ENCODE measurements at places on chromosomes 11 and 22. TPM values are rescaled to one million over a fixed set of nuclear protein-coding genes. Genes with fewer than 3 reads are reported as not detected.

Gene SAA4
- not detected for total RNA-seq

GRCh38 chr11:2213384-2213842, 41.8 kb upstream of the TH start:
- peaks cover 37% of the 10 kb centered on the region for H3K4me1 ChIP-seq
- DNase-seq: no peak
- H3K4me3 ChIP-seq: peak overlapping the region; percentile 3
- peaks cover 33% of the 10 kb centered on the region for H3K27me3 ChIP-seq
- H3K27ac ChIP-seq: no peak overlapping the region

- H3K4me3 ChIP-seq: no peak overlapping the region
- H3K27ac ChIP-seq: no peak overlapping the region
- no peaks in the 10 kb centered on the region for H3K36me3 ChIP-seq
Observed at GRCh38 chr11:111229604-111230003, 15.9 kb upstream of the POU2AF2 start.

GRCh38 chr11:125942771-125943428, 2.9 kb upstream of the VSIG10L2 start:
- DNase-seq: no peak
- H3K4me1 ChIP-seq: peaks cover 7% of the 10 kb centered on the region
- H3K27ac ChIP-seq: no peak overlapping the region
- H3K4me3 ChIP-seq: no peak overlapping the region
